ENCODE measurements at places on chromosomes 6 and 20.

DNA sequence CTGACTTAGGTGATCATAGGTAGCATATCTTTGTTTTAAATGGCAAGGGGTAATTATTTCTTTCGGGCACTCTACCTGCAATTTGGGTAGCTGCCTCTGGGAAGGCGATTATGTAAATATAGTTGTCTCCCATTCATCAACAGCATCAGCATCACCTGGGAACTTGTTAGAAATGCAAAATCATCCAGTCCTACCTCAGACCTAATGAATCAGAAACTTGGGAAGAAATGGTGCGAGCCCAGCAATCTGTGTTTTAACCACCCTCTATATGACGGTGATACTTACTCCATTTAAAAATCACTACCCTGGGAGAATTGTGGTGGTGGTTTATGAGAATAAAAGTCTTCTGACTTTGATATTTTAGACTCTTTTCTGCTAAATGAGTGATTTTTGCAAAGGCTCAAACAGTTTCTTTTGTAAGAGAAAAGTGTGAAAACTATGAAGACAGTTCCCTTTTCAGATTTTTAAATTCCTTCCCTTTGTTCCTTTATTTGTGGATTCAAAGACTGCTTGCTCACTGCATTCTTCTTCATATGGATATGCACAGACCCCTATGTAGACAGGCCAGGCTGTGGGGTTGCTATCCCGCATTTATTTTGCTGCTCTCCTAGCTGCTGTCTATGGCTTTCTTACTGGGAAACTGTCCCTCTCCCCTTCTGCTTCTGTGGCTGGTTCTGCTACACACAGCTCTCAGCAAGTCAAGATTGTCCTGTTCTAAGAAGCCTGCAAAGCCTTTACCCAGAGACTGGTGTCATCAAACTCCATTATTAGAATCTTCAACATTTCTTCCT lies 365.3 kb downstream of the RNF144B start:
- no peak for DNase-seq

DNA sequence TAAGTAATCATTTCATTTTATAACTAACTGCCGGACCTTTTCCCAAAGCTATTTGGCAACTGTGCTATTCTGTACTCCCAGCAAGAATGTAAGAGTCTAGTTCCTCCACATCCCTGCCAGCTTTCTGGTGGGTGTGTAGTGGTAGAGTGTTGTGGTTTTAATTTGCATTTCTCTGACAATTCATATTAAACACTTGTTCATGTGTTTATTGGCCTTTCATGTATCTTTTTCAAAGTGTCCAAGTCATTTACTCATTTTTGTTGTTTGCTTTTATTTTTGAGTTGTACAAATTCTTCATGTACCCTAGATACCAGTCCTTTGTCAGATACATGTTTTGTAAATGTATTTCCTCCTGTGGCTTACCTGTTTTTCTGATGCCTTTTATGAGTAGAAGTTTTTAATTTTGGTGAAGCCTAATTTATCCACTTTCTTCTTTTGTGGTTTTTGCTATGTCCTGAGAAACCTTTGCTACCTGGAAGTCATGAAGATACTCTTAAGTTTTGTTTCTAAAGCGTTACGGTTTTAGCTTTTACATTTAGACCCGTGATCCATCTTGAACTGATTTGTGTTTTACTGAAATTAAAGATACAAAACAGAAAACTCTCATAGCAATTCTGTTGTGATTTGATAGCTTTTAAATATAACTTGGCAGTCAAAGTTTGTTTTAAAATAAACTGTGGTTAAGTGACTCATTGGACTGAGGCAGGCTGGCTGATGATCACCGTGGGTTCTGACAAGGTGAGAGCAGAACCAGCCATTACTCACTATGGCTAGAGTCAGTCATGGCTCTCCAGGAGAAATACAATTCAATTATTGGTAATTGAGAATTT lies 8.0 kb downstream of the MYLIP start:
- no peak for DNase-seq

DNA sequence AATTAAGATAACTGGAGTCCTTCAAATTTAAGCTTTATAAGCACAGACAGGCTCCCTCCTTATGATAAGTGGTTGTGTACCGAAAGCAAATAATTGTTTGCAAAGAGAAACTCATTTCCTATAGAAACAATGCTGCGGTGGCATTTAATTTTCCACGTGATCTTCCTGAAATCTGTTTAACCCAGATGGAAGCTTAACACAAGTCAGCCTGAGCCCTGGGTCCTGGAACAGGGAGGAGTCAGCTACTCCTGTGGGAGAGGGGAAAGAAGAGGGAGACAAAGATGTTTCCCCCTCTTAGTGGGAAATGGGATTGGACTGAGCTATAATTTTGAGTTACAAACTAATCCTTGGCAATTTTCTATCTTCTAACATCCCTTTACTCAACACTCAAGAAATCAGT lies 136.5 kb downstream of the ELOVL4 start:
- no peak for DNase-seq

DNA sequence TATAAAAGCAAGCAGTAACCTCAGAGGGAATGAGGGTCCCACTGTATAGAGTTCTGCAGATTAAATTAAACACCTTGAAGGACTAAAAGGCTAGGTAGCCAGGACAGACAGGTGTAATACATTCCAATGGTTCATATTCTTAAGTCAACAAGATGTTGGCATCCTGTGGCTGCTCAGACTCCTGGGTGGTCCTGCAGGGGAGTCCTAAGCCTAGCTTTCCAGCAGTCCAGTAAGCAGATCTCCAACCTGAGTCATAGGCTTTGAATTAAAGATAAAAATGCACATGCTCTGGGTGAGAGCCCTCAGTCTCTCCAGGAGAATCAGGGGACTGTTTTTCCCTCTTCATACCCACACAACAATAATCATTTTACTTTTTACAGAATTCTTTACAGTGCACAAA lies 307.3 kb upstream of the SUPT3H start:
- DNase-seq, result no peak
